ENCODE measurements at places on chromosomes 2 and 18. TPM values are rescaled to one million over a fixed set of nuclear protein-coding genes. Genes with fewer than 3 reads are reported as not detected.

DNA sequence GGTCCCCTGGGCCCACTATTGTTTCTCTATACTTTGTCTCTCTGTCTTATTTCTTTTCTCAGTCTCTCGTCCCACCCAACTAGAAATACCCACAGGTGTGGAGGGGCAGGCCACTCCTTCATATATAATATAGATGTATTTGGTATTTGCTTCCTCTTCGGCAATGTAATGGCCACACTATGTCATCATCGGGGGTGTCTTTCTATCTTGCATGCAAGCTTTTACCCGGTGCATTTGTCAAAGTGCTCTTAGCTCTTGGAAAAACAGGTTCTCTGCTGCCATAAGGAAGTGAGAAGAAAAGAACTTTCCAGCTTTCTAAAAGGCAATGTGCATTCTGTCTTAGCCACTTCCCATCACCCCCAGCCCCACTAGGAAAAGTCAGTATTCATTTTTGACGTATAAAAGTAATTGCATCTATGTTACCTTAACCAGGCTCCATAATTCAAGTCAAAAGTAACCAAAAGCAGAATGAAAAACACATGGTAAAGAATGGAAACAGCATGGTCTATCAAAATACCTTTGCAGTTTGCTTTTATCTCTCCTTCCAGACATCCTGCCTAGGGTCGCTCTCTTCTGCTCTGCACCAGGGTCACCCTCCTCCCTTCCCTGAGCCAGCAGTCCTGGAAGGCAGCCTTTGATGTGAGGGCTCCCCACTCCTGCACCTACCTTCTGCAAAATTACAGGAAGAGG lies 27.2 kb upstream of the FHL2 start:
- peaks cover 19% of the 10 kb centered on the region for H3K4me1 ChIP-seq
- no peak for DNase-seq
- H3K27me3 ChIP-seq: peaks cover 25% of the 10 kb centered on the region

- no peaks in the 10 kb centered on the region for H3K4me1 ChIP-seq
- H3K4me3 ChIP-seq: no peak overlapping the region
- no peaks in the 10 kb centered on the region for H3K27me3 ChIP-seq
- H3K36me3 ChIP-seq: no peaks in the 10 kb centered on the region
- no peak overlapping the region for H3K27ac ChIP-seq
- no peak for DNase-seq
These were observed 987.2 kb upstream of the CELF4 start for GRCh38 chr18:38552732-38553321.

Gene POTEE
- total RNA-seq: 0.53 TPM

GRCh38 chr2:41853427-41854191 lies 194.2 kb upstream of the PKDCC start:
- DNase-seq: peak; percentile 43
- H3K4me3 ChIP-seq: no peak overlapping the region
- peaks cover 16% of the 10 kb centered on the region for H3K27me3 ChIP-seq
